ENCODE measurements at places on chromosomes 13 and 19.

GRCh38 chr19:48290401-48290770 is 20.5 kb downstream of the ZNF114 start:
- no peak for DNase-seq

- DNase-seq: no peak
Observed at GRCh38 chr13:72586518-72586917, 140.9 kb downstream of the MZT1 start.

- DNase-seq: no peak
Observed at GRCh38 chr13:31807090-31807541, 67.8 kb downstream of the RXFP2 start.

DNA sequence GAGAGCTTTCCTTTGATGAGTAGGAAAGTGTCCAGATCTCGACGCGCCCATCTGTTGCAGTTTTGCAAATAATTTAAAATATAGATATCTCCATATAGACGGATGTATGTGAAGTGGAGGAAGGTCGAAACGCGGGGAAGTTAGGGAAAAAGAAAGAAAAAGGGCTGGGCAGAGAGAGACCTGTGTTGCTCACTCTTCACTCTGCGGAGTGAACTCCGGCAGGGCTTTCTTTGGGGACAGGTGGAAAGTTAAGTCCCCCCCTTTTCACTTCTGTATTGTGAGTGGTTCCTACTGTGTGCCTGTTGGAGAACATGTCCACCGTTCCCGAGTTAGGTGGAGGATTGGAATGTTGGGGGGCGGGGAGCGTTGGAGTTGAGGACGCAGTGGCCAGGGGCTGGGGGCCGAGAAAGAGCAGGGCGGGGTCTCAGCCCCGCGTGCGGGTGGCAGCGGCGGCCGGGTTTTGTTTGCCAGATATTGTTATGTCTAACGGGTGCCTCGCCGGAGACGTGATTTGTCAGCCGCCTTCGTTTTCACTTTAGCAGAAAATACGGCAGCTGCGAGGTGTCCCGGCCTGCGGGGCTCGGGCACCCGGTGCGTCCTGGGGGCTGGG is 145.1 kb upstream of the ZNF536 start:
- DNase-seq: no peak

DNA sequence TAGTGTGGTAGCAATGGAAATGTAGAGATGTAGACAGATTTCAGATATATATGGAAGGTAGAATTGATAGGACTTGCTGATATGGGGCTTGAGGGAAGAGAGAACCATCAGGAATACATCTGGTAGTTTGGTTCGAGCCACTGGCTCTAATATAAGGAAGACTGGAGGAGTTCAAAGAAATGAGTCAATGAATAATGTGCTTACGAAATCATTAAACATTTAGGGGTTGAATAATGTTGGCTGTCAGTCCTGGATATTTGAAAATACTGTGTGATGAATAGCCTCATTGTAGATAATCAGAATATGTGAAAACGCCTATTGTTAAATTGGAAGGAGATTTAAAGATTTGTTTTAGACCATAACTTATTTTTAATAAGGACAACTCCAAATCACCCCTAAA is 21.6 kb downstream of the SGCG start:
- no peak for DNase-seq

GRCh38 chr19:41480336-41480735 is 37.4 kb downstream of the ERICH4 start:
- DNase-seq: no peak

Measured in germinal center (tissue), 1 donor.